Glutamatergic neuron (in vitro differentiated cells): ENCODE measurements at places on chromosomes 1 and 21.

DNA sequence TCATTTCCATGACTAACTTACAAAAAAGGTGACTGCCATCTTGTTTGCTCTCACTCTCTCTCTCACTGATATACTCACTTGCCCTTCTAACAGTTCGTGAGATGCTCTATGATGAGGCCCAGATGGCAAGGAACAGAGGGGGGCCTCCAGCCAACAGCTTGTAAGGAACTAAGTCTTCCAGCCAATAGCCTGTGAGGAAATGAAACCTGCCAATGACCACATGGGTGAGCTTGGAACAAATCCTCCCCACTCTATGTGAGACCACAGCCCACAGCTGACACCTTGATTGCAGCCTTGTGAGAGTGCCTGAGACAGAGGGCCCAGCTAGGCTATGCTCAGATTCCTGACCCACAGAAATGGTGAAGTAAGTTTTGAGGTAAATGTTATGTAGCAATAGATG, 153.7 kb downstream of the HHIPL2 start:
- no peak for DNase-seq

- no peak for DNase-seq
These were observed 520.4 kb upstream of the CXADR start for GRCh38 chr21:16992448-16992847.

- no peak for DNase-seq
These were observed 262.0 kb downstream of the TNR start for GRCh38 chr1:175481126-175482070.

- no peak for DNase-seq
These were observed 233.9 kb downstream of the KIF26B start for GRCh38 chr1:245388687-245389086.

DNA sequence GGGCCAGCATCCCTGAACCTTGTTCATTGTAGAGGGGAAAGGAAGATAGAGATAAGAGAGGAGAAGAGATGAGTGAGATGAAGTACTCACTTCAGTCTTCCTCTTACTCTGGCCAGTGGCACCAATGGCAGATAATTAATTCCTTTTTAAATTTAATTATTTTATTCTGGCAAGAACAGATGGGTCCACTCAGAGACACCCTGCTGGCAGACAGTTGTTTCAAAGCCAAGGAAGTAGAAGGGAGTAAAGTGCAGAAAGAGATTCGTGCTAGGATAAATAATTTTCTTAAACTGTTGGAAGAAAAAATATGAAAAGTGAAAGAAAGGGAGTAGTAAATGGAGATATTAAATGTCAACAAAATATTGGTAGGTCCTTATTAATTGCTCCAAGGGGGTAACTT, 7.7 kb upstream of the GJA5 start:
- DNase-seq, result no peak

DNA sequence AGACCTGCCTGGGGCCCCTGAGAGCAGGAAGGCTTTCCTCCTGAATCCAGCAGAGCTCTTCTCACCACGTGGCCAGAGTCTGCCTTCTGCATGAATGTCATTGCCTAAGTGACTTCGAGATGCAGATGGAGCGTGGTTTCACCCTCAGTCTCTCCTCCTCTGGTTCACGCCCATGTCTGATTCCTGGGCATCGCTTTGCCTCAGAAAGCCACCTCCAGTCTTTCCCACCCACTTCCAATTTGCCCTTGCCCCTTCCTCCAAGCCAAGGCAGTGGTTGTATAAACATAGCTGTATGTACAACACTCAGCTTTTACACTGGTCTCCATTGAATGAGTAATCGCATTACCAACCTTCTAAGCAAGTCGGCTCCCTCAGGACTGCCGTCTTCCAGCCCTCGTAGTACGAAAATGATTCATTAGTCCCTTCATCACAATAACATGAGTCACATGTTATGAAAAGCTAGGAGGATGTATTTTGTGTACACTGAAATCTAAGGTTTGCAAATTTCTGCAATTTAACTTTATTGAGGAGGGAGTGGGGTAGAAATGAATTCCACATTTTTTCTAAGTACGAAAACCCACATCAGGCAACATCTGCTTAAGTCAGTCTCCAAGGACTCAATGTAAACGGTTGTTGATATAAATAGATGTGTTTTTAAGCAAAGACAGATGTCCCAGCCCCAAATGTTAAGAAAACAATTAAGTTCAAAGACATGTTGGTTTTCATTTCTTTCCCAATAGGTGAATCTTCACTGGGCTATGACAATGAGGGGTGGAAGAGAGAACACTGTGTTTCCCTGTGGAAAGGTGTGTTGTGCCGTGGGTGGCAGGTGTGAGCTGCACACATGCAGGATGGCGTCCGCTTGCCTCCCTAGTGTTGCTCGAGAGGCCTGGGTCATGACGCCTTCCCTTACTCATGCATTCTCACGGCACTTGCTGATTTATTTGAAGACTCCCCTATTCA, 32.3 kb upstream of the ETS2 start:
- no peak for DNase-seq

GRCh38 chr1:173448945-173449344, 28.2 kb upstream of the PRDX6 start:
- DNase-seq, result no peak
